ENCODE measurements at places on chromosomes 3 and 15.

GRCh38 chr15:54273928-54274327 lies 295.7 kb downstream of the UNC13C start:
- DNase-seq = no peak

GRCh38 chr15:88918738-88919137 lies 5.6 kb upstream of the MFGE8 start:
- DNase-seq = no peak

GRCh38 chr3:197183582-197183981 lies 114.8 kb downstream of the DLG1 start:
- DNase-seq = no peak

DNA sequence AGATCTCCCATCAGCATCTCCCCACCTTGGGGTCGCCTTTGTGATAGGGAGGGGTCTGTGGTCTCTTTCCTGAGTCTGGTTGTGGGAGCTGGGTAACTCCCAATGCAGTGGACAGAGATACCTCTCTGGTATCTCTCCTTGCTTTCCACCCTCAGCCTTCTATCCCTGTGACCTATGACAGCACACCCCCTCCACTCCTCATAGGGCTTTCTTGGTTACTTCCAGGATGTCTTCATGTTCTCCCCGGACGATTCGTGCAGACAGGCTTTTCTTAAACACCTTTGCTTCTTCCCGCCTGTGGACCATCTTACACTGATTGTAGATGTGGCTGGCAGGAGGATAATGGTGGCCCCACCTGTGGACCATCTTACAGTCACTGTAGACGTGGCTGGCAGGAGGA lies 14.2 kb upstream of the NRROS start:
- no peak for DNase-seq

DNA sequence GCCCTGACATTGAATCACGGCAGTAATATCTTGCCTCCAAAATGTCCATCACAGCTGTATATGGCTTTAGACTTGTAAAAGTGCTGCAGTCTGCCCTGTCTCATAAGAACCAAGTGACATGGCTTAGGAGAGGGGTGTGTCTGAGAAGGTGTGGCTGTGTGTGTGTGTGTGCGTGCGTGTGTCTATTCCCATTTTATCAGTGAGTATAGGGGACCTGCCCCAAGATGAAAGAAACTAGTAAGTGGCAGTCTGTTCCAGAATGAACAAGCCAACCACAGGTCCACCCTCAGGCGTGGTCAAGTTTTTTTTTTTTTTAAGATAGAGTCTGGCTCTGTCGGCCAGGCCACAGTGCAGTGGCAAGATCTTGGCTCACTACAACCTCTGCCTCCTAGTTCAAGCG lies 5.6 kb upstream of the RHOV start:
- DNase-seq = no peak

DNA sequence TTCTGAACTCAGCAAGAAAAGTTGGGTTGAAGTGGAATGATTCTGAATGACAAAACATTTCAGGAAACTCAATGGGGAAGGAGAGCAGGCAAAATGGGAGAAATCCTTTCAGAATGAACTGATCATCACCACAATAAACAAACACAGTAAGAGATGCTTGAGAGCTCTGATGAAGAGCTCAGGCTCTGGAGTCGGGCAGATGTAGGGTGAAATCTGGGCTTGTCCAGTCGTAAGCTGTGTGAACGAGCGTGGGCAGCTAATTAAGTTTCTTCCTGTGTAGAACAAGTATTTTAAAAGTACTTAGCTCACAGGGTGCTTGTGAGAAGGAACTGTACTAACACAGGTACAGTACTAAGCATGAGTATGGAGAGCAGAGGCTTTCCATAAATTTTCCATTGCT lies 406.2 kb downstream of the FOXP1 start:
- no peak for DNase-seq

GRCh38 chr3:171977860-171978259 lies 61.5 kb upstream of the FNDC3B start:
- no peak for DNase-seq

GRCh38 chr3:141129541-141130011 lies 78.4 kb downstream of the SPSB4 start:
- DNase-seq = no peak

GRCh38 chr3:130340766-130341165 lies 4.7 kb upstream of the COL6A5 start:
- DNase-seq = no peak

- no peak for DNase-seq
These were observed 2.5 kb downstream of the PRTG start for GRCh38 chr15:55740359-55740878.

DNA sequence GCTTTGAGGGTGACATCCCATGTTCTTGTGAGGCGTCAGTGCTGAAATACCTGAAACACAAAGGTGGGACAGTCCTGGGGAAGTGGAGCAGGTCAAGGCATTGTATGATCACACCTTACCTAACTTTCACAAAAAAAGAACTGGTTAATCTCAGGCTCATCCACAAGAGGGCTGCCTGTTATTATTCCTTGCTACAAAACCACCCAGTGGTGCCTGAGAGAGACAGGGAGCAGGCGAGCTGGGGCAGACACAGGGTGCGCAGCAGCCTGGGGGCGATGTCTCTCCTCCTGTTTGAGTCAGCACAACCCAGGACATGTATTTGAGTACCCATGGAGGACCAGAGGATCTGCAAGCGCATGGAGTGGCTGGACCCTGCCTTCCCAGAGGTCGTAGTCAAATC lies 316.8 kb upstream of the ATP10A start:
- DNase-seq = no peak
